AG10803 (cell line): ENCODE measurements at places on chromosomes 5 and 9.

DNA sequence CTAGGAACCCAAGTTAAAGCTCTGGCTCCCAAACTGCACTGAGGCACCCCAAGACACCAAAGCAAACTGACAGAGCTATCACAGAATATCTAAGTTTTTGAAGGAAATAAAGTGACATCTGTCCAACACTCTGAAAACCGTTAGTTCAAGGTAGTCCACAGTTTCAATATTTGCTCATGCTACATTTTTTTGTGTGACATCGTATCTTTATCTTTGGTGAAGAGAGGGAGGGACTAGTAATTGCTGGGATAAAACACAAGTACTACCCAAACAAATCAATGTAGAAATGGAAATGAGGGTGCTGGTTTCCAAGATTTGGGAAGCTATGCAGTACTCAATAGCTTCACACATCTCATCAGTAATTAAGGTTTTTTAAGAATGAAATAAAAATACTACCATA lies 20.6 kb downstream of the LIFR start:
- DNase-seq, result no peak

DNA sequence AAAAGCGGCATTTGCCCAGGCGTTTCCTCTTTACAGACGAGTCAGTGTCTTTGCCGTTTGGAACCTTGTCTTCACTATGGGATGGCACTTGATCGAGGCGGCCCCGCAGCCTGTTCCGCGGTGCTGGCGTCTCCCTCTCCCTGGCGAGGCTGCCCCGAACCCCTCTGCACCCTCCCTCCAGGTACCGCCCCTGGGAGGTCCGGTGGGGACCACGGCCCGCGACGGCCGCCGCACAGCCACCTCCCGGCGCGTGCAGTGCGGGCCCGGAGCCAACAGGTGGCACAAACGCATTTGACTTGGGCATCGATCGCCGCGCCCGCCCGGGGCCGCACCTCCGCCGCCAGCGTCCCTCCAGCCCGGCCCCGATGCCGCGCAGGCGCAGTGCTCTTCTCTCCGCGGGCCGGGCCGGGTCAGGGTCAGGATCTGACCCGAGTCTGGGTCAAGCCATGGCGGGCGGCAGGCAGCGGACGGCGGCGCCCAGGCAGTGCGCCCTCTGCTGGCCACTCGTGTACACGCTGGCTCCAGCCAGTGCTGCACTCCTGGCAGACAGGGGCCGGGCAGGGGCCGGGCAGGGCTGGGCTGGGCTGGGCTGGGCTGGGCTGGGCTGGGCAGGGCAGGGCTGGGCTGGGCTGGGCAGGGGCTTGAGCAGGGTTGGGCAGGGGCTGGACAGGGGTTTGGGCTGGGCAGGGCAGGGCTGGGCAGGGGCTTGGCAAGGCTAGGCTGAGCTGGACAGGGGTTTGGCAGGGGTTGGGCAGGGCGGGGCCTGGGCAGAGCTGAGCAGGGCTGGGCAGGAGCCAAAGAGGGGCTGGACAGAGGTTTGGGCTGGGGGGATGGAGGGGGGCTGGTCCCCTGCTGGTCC lies 155.8 kb upstream of the IRX4 start:
- DNase-seq, result peak; percentile 30

GRCh38 chr5:91928754-91929521 lies 545.8 kb upstream of the ARRDC3 start:
- DNase-seq, result peak; percentile 22

DNA sequence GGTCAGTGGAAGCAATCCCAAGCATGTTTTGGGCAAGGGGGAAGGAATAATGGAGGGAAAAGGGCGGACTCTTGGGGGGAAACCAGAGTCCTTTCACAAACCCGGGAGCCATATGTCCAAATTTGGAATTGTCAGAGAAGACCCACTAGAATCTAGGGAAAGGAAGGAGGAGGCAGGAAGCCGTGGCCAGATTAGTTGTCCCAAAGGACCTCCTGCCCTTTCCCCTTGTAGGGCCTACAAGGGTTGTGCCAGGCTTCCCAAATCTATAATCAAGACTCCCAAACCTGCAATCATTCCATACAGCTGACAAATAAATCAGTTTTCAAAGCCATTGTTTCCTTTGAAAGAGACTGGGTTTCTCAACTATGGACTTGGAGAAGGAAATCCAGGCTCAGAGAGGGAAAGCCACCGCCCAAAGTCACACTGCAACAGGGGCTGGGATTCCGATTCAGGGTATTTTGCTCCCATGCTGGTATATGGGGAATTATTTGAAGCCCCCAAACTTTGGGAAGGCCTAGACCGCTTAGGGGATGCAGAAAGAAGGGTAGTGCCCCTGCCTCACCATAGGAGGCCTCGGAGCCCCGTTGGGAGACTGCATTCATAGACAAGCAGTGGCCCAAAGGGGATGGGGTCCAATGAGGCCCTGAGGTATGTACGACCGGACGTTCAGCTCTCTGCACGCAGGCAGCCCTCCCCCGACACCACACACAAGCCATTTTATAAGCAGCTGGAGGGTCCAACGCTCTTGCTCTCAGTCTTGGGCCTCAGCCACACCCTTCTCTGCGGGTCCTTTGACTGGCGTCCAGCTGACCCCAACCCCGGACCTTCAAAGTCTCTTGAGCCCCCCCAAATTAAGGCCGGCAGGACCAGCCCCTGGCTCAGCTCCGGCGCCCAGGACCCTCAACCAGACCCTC lies 815 bp downstream of the ANXA6 start:
- DNase-seq, result peak; percentile 28

GRCh38 chr5:2201421-2201820 lies 318.7 kb upstream of the IRX4 start:
- no peak for DNase-seq

- no peak for DNase-seq
Measured at GRCh38 chr5:56302027-56302426, 68.9 kb upstream of the ANKRD55 start.

GRCh38 chr5:61402244-61402823 lies 70.3 kb downstream of the ZSWIM6 start:
- no peak for DNase-seq

GRCh38 chr9:129938291-129938979 lies 103.2 kb downstream of the USP20 start:
- DNase-seq, result peak; percentile 94

GRCh38 chr9:130837002-130837511 lies 2.0 kb downstream of the ABL1 start:
- DNase-seq, result peak; percentile 93

DNA sequence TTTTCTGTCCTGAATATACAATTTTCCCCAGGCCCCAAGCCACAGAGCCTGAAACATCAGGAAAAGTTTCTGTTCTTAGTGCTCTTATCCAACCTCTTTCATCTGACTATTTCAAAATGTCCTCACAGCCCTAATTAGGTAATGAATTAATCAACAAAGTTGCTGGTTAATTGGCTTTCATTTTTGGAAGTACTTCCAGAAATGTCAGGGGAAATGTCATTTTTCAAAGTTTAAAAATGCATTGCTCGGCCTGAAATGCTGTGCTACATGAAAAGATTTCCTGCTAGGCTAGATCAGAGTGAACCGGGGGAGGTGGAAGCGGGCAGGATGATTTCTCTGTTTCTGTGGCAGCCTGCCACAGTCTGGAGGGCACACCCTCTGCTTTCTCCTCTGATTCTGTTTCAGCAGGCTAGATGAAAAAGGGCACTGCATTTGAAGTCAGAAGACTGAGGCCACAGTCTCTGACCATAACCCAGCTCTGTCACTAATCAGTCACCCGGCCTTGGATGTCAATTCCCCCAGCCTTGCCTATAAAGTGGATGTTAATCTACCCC lies 55.9 kb upstream of the BARX1 start:
- peak; percentile 18 for DNase-seq

DNA sequence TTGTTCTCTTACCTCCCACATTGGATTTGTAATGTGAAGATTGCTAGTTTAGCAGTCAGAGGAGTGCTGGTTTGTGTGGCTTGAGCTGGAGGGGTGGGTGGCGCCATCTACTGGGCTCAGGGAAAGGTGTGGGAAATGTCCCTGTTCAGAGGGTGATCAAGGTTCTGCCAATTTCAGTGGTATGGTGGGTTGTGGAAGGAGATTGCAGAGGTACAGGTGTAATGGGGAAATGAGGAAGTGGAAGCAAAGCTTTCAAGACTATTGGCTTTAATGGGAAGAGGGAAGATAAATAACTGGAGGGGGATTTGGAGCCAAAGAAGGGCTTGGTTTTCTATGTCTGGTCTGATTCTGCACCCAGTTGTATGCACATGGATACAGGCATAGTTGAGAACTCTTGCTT lies 76.4 kb downstream of the OSMR start:
- DNase-seq, result peak; percentile 34

- no peak for DNase-seq
Measured at GRCh38 chr9:109086221-109086620, 33.5 kb downstream of the TMEM245 start.

DNA sequence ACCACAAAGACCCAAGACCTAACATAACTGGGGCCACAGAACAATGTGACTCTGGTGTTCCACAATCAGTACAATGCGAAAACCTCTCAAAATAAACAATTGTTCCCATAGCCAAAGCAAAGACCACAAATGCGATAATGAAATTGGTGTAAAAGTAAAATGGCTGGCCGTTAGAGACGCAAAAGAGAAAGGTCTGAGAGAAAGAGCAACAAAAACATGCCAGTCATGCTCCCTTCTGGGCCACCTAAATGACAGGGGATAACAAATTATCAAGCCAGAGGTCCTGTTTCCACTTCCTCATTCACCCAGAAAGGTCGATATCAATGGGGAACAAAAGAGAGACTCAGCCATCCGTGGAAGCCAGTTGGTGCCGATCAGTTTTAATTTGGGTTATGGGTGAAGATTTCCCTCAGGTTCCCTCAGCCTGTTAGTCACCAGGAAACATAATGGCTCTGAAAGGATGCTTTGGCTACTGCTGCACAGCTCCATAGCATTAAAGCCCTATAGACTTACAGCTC lies 9.2 kb upstream of the CFAP95 start:
- no peak for DNase-seq

- DNase-seq, result no peak
Measured at GRCh38 chr5:133029416-133029815, 3.1 kb upstream of the ZCCHC10 start.

DNA sequence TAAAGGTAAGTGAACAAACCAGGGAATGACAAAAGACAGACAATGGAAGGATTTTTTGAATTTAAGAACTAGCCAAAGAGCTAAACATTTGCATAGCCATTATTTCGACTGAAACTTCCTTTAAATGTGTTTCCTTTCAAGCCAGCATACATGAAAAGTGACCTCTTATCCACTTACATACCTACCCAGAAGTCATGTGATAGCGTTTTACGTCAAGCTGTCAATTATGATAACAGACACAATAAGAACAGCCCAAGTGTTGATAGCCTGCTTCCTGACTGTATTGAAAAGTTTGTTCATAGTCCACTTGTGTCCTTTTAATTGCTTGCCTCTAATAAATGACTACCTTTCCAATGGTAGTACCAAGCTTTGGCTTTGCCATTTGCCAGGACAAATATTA lies 206.0 kb downstream of the NFIB start:
- no peak for DNase-seq

GRCh38 chr5:62596096-62596495 lies 17.5 kb downstream of the LRRC70 start:
- peak; percentile 43 for DNase-seq

- no peak for DNase-seq
Measured at GRCh38 chr5:175868996-175869638, 2.3 kb upstream of the CPLX2 start.

GRCh38 chr5:52837068-52837467 lies 49.4 kb downstream of the ITGA1 start:
- DNase-seq, result no peak

DNA sequence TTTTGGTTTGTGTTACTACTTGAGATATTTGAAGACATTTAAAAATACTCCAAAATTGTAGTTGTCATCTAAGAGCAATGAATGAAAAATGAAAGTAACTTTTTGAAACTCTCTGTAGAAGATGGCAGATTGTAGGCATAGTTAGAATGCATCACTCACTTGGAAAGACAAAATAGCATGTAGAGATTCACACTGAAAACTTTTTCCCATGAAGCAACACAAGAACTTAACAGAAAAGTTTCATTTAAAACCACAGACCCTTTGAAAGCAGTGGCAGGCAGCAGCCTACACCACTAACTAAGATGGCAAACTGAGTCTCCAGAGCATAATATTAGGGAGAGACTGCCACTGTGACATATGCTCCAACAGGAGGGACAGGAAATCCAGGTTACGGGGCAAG lies 18.9 kb upstream of the FAM174A start:
- no peak for DNase-seq

DNA sequence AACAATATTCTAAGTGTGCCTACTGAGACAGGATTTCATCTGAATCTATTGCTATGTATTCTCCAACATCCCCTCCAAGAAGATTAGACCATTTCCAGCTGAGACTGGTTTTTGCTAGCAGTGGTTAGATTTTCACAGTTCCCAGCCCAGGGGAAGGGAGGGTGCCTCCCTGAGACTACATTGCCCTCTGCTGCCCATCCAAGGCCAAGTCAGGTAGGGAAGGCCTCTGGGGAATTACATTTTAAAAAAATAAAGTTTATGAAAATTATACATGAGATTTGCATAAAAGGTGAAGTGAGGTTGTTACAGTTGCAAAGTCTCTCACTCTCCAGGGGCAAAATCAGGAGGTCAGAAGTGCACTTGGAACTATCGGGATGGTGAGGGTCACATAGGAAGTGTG lies 28.0 kb upstream of the SYK start:
- DNase-seq, result no peak

DNA sequence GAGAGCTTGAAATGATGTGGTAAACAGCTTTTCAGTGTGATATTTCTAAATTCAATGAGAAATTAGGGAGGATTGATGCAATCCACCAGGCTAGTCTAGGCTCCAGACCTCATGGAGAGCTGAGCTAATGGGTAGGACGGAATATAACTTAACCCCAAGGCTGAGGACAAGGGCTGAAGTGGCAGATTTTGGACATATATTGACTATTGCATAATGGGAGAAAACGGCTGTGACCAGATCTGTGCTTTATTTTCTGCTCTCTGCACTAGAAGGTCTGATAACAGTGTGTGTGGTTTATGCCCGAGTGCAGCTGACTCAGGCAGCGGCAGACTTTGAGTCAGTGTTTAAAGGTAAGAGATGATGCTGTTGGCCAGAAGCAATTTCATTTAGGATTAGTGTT lies 70.6 kb downstream of the ACTBL2 start:
- DNase-seq, result peak; percentile 34

DNA sequence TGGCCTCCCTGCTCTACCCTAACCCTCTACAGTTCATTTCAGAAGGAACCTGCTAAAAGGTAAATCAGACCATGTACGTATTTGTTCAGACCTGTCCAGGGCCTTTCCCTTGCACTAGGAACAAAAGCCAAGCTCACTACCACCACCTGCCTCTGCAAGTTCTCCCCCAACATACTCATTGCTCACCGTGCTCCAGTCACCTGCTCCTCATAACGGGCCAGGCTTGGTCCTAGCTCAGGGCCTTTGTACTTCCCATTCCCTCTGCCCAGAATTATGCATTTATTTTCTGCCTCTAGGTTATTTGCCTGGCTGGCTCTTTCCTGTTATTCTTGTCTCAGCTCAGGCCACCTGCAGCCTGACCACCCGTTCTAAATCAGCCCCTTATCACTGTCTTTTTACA lies 4.8 kb upstream of the FGF1 start:
- no peak for DNase-seq

GRCh38 chr9:116049456-116049855 lies 104.1 kb upstream of the PAPPA start:
- DNase-seq, result no peak
